Upper lobe of right lung (tissue), 1 donor: ENCODE measurements at places on chromosomes 5 and 9. TPM values are rescaled to one million over a fixed set of nuclear protein-coding genes. Genes with fewer than 3 reads are reported as not detected.

DNA sequence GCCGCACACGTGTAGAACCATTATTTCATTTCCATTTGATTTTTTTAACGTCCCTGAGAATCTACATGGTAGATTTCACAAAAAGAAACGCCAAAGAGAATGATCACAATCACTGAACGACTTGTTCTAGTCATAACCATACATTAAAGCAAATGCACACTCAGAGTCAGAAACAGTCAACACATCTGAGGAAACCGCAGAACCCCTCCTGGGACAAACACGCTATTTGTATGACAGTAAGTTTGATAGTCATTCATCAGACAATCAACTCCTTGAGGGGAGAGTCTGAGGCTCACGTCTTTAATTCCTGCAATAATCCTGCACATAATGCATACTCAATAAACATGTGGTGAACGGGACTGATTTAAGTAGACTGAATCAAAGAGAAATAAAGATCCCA lies 129.2 kb downstream of the MED27 start:
- no peaks in the 10 kb centered on the region for H3K27me3 ChIP-seq
- H3K36me3 ChIP-seq, result no peaks in the 10 kb centered on the region
- no peak overlapping the region for H3K4me3 ChIP-seq
- no peak for DNase-seq
- no peak overlapping the region for H3K27ac ChIP-seq

- no peaks in the 10 kb centered on the region for H3K27me3 ChIP-seq
- no peak for DNase-seq
- no peak overlapping the region for H3K27ac ChIP-seq
- no peak overlapping the region for H3K4me3 ChIP-seq
- no peaks in the 10 kb centered on the region for H3K4me1 ChIP-seq
Measured at GRCh38 chr9:112439171-112439570, 47.5 kb upstream of the KIAA1958 start.

- no peaks in the 10 kb centered on the region for H3K4me1 ChIP-seq
- no peak overlapping the region for H3K4me3 ChIP-seq
- no peaks in the 10 kb centered on the region for H3K27me3 ChIP-seq
- no peak overlapping the region for H3K27ac ChIP-seq
- peaks cover 80% of the 10 kb centered on the region for H3K36me3 ChIP-seq
Measured at GRCh38 chr5:79642210-79642609, 30.0 kb downstream of the TENT2 start.

DNA sequence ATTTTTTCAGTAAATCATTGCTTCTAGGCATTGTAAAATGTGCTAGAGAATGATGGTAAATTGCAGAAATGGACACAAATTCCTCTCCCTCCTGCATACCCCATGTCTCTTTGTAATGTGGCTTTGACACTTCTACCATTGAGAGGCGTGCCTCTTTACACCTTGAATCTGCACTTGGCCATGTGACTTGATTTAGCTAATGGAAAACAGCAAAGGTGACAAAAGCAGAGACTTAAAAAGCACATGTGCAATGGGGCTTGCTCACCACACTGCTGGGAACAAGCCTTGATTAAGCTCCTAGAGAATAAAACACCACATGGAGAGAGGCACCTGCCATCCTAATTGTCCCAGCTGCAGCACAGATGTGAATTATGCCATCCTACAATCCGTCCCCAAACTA lies 69.9 kb upstream of the NAA35 start:
- H3K4me3 ChIP-seq, result no peak overlapping the region
- DNase-seq, result no peak
- no peaks in the 10 kb centered on the region for H3K36me3 ChIP-seq

GRCh38 chr9:134637696-134638501 lies 3.7 kb upstream of the COL5A1 start:
- peaks cover 11% of the 10 kb centered on the region for H3K27me3 ChIP-seq
- no peak for DNase-seq
- H3K27ac ChIP-seq, result no peak overlapping the region
- H3K36me3 ChIP-seq, result no peaks in the 10 kb centered on the region
- H3K4me1 ChIP-seq, result no peaks in the 10 kb centered on the region

MYMK gene
- total RNA-seq, result not detected

LRRC19 gene
- total RNA-seq, result 0.64 TPM
